Dorsolateral prefrontal cortex (tissue), 122 donors: ENCODE measurements at places on chromosomes 16 and 17.

GRCh38 chr16:80671281-80671849 lies 130.6 kb downstream of the DYNLRB2 start:
- DNase-seq, result no peak

DNA sequence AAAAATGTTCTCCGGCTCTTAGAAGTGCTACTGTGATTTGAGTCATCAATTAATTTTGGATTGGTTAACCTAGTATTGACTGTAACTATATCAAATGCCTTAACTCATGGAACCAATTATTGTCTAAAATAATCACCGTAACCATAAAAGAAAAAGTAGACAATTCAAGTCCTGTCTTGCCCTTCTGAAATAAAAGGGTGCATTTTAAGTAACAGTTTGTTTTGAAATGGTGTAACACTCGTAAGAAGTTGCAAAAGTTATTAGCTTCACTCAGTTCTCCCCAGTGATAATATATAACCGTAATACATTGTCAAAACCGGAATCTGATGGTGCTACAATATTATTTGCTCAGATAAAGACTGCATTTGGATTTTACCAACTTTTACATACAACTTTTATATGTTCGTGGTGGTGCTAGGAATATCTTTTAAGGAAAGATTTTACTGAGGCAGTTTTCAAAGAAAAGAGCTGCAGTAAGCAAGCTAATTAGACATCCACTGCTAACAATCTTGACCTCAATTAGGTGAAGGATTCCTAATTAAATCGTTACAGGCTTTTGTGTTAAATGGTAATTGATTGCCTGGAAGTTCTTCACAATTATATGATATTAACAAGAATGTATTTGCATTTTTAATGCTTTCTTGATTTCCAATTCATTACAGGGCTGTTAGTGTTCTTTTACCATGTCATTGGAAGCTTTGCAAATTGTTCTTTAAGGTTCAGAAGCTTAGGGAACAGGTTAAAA lies 413.1 kb upstream of the MON1B start:
- no peak for DNase-seq

DNA sequence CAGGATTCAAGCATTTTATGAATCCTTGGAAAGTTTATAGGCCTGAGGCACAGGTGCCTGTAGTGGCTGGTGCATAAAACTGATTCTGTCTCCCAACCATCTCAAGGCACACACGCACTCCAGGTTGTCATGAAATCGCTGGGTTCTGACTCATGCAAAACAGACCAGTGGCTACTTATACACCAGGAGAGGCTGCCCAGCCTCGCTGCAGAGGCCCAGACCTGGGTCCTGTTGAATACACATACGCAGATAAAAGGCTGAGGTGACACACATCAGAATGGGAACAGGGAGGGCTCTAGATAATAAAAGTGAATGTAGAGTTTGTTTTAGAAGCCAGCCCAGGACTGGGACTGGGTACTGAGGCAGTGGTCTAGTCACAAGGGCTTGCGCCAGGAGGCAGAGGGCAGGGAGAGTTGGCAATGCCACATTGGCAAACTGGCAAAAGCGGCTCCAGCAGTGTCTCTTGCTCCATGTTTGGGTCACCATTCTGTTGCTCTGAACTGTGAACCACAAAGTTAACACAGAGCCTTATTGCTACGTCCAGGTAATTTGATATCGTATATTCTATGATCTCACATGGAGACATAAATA lies 13.6 kb downstream of the OR1D5 start:
- DNase-seq, result no peak

- peak; percentile 20 for DNase-seq
These were observed 571 bp downstream of the CAVIN1 start for GRCh38 chr17:42422412-42422957.

- DNase-seq, result peak; percentile 91
These were observed at the start of gene DDX52 for GRCh38 chr17:37643118-37643766. DDX52 (minus strand) TSS chr17:37643446; CDS start chr17:37643420, 26 bp downstream.

DNA sequence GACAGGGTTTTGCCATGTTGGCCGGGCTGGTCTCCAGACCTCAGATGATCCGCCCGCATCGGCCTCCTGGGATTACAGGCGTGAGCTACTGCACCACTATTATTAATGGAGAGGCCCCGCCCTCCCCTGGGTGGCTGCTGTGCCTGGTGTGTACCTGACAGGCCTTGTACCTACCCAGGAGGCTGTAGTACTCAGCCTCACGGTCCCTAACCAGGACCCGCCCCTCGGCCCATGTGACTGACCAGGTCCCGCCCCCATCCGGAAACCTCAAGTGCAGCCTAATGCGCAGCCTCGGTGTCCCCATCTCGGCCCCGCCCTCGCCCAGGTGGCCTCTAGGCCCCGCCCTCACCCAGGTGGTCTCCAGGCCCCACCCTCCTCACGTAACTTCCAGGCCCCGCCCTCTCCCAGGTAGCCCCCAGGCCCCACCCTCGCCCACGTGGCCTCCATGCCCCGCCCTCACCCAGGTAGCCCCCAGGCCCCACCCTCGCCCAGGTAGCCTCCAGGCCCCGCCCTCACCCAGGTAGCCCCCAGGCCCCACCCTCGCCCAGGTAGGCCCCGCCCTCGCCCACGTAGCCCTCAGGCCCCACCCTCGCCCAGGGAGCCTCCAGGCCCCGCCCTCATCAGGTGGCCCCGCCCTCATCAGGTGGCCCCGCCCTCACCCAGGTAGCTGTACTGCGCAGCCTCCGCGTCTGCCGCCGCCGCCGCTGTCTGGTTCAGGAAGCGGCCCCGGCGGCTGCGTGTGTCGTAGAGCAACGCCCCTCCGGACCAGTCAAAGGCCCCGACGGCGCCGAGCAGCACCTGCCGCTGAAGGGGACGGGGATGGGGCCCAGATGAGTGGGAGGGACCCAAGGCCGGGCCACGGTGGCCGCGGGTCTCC lies 31.0 kb downstream of the HASPIN start:
- no peak for DNase-seq
